ENCODE measurements at places on chromosomes 7 and 10.
A peak's percentile ranks its signal among the peaks of the same experiment; 100 is the strongest.

- no peak for DNase-seq
These were observed 9.4 kb upstream of the GATA3 start for GRCh38 chr10:8044908-8045725.

DNA sequence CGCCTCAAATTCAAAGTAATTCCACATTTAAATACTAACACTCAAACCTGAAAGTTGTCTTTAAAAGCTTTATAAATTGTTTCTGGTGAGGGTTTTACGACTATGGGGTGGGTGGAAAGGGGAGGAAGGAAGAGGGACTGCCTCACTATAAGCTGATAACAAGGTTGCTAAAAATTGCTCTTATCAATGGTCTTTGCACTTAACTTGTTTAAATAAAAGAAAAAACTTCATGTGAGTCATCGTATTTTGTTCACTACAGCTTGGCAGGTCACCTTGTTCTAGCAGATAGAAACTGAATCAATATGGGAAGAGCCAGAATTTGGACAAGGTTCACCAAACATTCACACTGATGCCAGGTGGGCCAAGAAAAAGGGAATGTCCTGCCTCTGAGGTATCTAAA, 129.2 kb downstream of the TES start:
- no peak for DNase-seq

- no peak for DNase-seq
These were observed 49.4 kb downstream of the HTRA1 start for GRCh38 chr10:122510736-122511135.

- DNase-seq: no peak
These were observed 11.9 kb upstream of the PLEKHA1 start for GRCh38 chr10:122362621-122363020.

DNA sequence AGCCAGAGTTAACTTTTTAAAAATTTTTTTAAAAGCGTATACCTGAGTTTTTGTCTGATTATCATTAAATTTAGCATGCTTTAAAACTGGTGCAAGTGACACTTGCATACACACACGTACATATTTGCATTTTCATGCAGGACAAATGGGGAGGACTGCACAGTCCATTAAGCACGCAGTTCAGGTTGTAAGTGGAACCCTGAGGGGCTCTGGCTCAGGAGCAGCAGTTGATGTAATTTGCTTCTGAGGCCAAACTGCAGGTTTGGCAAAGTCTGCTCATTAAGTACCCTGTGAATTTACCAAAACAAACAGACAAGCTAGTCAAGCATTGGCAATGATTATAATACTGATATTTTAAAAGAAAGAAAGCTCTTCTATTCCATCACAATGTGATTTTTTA, 215.8 kb upstream of the PFKP start:
- DNase-seq: no peak

DNA sequence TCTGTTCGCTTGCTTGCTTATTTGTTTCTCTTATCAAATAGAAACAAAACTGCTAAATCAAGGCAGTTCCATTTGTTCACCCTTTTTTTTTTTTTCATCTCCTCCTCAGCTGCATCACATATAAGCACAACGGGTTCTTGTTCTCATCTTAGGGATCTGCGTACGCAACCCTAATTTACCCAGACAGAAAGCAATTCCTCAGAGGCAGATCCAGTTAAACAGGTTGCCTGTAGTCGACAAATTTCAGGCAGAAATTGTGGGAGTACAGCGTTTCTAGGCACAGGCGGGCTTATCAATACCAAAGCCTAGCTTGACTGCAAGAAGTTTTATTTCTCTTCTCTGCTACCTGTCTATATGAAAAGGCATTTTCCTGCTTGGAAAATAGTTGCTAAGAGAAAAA, 565.4 kb downstream of the NXPH1 start:
- DNase-seq: no peak

DNA sequence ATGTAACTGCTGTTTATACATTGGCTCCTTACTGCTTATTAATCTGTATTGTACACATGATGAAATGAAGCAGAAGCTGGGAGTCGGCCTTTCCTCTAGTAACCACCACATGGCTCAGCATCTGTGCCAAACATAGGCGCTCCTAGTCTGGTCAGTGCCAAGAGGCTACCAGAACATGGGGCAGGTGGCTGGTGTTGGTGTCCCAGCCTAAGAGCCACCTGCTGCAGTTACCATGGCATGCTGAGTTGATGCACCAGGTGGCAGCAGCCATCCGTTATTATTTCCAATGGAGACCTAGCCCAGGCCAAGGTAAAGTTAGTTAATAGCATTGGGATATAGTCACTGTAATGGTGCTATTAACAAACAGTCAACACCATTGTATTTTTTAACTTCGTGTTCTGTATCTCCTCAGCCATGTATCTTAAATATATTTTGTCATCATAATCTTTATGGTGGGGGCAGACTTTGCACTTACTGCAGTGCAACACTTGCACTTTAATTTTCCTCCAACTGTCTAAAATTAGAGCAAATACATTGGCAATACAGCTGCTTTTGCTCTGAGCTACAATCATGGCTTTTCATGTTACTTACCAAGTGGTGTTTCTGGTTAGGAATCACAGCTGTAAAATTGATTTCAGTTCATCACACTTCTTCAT, 33.1 kb downstream of the HBP1 start:
- no peak for DNase-seq

DNA sequence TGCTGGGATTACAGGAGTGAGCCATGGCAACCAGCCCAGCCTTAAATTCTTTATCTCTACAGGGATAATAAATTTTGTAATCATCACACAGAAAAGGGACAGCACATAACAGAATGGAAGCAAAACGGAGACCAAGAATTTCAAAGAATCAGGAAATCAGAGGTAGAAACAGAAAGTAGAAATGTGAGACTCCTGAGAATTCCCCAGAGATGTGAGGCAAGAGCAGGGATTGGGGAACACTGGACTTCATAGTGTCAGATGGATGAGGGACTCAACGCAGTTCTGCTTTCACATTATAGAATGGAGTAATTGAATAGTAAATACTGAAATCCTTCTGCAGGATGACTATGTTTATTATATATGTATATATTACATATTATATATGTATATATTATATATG, 52.5 kb upstream of the MPP7 start:
- no peak for DNase-seq

DNA sequence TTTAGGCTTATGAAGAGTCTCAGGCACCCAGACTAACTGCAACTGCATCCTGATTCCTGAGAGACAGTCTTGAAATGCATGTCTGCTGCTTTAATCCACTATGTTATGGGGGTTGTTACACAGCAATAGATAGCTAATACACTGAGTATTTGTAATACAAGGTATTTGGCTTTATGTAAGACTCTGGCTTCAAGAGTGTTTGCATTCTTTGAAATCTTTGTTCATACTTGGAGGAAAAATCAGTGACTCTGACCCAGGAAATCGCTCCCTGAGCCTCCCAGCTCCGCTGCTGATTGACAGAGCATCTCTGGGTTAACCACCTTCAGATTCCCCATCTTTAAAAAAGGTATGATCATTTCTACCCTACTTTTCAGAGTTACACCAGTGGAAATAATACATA, 133.9 kb downstream of the MTPAP start:
- no peak for DNase-seq

GRCh38 chr10:63429281-63429680, 36.5 kb downstream of the JMJD1C start:
- no peak for DNase-seq

GRCh38 chr10:43204943-43205671, 61.8 kb downstream of the RASGEF1A start:
- DNase-seq: peak; percentile 34

GRCh38 chr7:48728799-48729198, 195.5 kb upstream of the CDC14C start:
- no peak for DNase-seq

DNA sequence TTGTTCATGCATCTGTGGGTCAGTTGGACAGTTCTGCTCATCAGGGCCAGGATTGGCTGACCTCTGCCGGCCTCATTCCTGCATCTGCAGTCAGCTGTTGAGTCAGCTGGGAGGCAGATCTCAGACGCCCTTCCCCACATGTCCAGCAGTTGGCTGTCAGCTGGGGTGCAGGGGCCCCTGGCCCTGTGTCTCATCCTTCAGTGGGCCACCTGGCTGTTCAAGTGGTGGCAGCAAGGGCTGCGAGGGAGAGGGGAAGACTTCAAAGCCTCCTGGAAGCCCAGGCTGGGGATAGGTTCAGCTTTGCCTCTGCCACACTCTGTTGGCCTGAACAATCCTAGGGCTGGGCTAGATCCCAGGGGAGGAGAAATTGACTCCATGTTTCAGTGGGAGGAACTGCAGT, 33.2 kb downstream of the TACR2 start:
- DNase-seq: no peak

DNA sequence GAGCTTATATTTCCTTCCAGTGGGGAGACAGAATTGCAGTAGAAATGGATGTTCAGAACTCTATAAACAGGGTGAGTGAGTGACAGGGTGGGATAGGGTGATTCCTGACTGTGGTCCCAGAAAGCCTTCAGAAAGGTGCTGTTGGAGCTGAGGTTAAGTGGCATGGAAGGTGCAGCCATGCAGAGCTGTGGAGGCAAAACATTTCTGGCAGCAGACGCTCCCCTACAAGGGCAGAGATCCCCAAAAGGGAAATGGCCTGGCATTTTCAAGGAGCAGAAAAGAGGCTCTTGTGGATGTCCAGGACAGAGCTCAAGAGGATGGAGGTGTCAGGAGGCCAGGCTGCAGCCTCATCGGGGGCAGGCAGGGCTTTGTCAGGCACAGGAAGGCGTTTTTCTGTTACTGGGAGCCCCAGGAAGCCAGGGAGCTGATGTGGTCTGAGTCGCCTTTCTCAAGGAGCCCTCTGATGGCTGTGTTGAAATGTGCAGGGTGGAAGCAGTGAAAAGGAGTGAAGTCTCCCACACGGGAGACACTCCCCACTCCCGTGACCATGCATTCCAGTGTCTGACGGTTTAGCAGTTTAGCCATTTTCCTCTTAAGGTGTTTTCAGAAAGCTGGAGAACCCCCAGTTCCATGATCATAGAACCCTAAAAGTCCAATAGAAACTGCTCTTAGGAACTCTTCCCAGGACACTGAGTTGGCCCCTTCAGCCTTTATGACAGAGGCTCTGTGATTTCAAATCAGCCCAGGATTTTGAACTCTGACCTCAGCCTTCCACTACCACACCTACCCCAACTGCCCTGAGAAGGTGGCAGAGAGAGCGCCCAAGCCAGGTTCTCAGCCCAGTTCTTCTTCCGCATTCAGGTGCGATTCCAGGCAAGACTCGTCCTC, 96.2 kb downstream of the C10orf105 start:
- DNase-seq: no peak

- no peak for DNase-seq
These were observed 248.1 kb upstream of the LRRN3 start for GRCh38 chr7:110842796-110843195.

GRCh38 chr10:97499561-97500296, 1.0 kb downstream of the UBTD1 start:
- peak; percentile 88 for DNase-seq

DNA sequence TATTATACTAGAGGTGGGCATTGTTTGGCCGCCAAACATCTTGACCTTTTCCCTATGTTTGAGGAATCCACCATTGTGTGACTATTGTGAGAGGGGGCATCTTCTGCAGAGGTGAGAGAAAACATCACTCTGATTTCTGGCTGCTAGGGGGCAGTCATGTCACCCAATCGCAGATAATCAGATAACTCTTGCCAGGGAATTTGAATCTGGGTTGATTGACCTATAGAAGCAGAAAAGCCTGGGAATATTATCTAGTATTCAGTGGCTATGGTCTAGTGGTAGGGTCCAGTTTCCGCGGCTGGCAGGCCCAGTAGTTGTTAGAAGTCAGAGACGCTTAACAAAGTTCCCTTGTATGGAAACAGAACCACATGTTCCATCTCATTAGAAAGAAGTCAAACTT, 808.5 kb downstream of the PHTF2 start:
- DNase-seq: no peak

- DNase-seq: no peak
These were observed 86.8 kb downstream of the SEMA3C start for GRCh38 chr7:80832006-80832405.

DNA sequence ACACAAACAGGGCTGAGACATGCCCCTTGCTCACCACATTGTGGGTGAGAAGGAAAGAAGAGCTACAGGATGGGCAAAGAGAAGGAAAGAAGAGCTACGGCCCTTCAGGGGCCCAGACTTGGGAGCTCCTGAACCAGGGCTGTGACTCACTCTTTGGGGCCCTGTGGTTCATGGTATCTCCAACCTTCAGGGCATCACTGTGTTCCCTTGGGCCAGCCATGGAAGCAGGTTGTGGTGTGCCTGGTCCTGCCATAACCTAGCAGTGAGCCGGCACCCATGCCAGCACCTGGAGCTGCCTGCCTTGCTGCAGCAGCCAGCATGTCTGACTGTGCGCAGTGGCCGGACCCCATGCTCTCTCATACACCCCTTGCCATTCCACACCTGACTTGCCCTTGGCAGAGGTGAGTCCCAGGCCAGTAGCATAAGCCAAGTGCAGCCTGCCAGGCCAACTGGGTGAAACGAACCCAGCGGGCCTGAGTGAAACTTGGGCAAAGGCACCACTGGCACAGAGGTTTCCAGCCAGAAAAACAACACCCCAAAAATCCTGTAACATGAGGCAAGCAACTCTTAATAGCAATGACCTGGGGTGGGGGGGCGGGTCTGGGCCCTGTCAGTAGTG, 89.0 kb upstream of the CACUL1 start:
- DNase-seq: no peak

- DNase-seq: no peak
These were observed 106.7 kb downstream of the LHPP start for GRCh38 chr10:124568339-124568738.

- DNase-seq: no peak
These were observed 46.7 kb upstream of the PLCE1 start for GRCh38 chr10:93947055-93947454.

- DNase-seq: no peak
These were observed 100.4 kb upstream of the DNAJC1 start for GRCh38 chr10:22103701-22104470.

GRCh38 chr7:47088329-47089067, 493.4 kb downstream of the TNS3 start:
- peak; percentile 76 for DNase-seq

- DNase-seq: no peak
These were observed 199.5 kb upstream of the NFE2L3 start for GRCh38 chr7:25952261-25953057.

GRCh38 chr7:2266911-2267310, 24.9 kb downstream of the NUDT1 start:
- DNase-seq: no peak

DNA sequence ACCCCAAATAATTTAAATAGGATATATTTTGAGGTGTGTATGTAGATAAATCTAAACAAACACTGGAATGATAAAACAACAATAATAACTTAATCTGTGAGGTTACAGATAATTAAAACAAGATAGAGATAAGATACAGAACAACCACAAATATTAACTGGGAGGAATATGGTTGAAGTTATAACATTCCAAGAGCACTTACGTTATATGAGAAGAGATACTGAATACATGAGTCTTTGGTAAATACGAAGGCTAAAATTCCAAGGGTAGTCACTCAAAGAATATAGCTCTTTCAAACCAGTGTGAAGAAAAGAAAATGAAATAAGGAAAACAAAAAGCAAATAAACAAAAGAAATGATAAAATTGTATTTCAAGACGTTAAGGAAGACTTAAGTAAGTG, 76.0 kb upstream of the MYO3A start:
- no peak for DNase-seq

- no peak for DNase-seq
These were observed 844 bp downstream of the GRM3 start for GRCh38 chr7:86644282-86645224.

- no peak for DNase-seq
These were observed 139.4 kb downstream of the EPC1 start for GRCh38 chr10:32207544-32207943.
